ENCODE measurements at places on chromosomes 3 and 15.

- peak; percentile 20 for DNase-seq
Measured at GRCh38 chr3:141644931-141645330, 93.2 kb upstream of the RNF7 start.

- no peak for DNase-seq
Measured at GRCh38 chr15:70505936-70506912, 257.1 kb downstream of the UACA start.

GRCh38 chr3:129663045-129663446, 56.6 kb upstream of the PLXND1 start:
- DNase-seq = no peak

DNA sequence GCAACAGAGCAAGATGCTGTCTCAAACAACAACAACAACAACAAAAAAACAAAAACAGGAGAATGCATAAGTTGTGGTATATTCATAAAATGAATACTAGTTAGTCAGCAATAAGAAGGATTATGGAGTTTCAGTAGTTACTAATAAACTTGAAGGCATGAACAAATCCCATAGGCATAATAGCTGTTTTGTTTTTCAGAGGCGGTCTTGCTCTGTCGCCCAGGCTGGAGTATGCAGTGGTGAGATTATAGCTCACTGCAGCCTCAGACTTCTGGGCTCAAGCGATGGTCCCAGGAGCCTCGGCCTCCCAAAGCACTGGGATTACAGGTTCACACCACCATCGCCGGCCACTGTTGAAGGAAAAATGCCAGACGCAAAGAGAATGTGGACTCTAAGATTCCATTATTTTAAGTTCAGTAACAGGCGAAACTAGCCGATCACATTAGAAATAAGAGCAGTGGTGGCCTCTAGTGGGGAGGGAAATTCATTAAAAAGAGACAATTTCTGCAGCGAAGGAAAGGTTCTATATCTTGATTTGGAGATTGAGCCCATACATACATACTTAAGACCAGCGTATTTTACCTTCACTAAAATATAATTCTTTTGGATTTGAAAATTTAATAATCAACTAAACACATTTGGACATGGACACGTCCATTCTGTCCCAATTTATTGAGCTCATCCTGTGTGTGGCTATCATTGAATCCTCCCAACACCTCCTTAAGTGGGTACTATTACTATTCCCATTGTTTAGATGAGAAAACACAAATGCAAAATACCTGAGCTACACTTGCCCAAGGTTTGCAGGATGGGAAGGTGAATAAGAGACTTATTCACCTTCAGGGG, 27.4 kb upstream of the HDAC11 start:
- no peak for DNase-seq

DNA sequence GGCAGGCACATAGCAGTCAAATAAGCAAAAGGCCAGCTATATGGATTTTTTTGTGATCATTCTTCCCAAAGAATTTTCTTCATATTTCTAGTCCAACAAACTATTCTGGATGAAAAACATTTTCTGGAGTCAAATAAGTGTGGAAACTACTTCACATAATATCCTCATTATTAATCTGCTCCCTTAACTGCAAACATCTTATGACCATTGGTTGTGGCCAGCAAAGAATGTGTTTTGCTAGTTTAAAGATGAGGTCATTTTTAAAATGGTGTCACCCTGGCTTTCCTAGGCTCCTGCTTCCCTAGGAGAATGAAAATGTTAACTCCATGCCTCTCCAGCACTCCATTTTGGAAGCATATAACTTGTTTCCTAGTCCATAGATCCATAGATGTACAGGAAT, 118.8 kb downstream of the SST start:
- no peak for DNase-seq

DNA sequence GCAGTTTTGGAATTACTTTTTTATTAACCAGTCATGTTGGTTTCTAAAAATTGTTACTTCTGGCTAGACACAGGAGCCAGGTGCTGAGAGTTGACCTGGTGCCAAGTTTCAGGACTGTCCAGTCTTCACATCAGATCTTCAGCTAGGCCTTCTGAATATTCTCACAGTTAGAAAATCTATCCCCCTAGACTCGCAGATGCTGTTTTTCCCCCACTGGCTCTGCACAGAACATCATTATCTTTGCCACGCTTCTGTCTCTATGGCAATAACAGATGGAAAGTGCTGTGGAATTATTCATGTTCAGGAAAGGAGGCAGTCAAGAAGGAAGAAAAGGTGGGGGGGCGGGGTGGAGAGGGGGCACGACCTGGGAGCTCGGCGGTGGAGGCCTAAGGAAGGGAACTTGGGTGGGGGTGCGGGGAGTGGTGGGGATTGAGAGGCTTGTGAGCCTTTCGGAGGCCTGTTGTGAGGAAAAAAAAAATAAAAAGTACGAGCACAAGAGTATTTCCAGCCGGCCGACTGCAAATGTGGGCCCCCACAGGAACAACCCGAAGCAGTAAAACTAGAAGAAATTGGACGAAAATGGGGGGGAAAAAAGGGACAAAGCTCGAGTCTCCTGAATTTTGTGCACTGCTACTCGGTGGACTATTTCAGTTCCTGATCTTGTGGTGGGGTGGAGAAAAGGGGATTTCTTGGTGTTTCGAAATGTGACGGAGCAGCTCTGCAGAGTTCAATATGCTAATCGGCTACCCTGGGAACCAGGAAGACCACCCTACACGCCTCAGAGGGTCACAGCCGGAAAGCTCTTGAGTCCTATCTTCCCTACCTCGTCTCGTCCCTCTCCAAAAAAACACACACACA, 1.5 kb upstream of the SKIL start:
- DNase-seq = no peak

DNA sequence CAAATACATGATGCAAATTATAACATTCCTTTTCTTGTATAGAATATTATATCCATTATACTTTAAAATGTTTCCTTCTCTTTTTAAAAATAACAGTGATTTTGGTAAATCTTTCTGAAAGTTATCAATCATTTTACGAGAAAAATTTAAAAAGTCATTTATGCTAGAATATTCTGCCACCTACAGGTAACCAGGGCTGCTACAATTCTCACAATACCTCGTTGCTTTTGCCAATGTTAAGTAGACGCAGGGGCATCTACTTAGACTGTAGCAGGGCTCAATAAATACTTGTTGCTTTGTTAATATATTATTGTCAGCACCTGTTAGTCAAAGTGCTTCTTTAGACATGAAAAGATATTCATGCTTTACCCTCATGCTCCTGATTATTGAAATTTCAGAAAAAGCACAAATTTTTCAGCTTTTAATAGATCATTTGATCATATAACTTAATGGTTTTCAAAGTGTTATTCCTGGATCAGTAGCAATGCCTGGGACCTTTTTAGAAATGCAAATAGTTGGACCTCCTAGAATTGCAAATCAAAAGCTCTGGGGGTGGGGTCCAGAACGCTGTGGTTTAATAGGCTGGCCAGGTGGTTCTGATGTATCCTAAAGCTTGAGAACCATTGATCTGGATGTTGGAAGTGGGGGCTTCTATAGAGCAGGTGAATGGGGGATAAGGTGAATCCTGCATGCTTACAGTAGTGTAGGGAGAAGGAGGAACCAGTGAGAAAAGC, 223.6 kb upstream of the PDZRN3 start:
- no peak for DNase-seq

DNA sequence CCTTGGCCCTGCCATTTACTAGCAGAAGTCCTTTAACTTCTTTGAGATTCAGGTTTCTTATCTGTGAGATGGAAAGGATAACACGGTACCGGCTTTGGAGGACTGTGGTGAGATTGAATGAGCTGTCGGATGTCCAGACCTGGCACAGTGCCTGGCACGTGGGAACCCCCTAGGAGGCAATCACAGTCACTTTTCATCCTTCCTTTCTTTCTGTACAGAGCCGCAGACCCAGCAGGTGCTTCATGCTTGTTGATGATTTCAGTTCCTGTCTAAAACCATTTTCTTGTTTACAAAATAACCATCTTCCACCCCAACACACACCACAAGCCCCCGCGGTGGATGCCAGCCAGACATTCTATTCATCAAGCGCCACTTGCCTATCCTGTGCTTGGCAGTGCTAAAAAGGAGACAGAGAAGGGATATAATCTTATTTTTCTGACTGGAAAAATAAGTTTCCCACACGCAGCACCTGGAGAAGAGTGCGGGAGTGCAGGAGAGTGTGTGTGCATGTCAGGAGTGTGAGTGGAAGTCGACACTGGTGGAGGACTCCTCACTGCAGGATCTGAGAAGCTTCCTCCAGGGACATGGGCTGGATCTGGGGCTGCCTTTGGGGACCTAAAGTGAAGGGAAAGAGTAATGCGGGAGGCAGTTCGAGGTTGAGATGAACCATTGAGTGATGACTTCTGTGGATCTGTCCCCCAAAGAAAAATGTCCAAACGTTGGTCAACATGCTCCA, 85.7 kb downstream of the ST6GAL1 start:
- DNase-seq = no peak

- DNase-seq = no peak
Measured at GRCh38 chr15:62469874-62470688, 305.0 kb upstream of the C2CD4B start.

DNA sequence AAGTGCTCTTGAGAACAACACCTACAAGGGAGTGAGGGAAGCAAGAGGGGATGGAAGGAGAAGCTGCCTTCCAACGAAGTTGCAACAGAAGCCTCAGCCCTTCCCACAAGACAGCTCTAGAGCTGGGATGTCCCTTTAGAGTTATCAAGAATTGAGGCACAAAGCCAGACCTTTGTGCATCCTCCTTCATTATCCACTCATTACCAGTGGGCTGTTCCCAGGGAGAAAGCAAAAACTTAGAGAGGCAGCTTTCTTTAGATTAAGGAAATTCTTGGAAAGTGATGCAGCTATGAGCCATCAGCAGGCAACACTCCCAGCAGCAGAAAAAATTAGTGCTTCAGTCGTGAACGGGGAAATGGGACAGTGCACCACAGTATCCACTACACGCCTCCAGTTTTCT, 10.6 kb upstream of the CD96 start:
- DNase-seq = no peak

DNA sequence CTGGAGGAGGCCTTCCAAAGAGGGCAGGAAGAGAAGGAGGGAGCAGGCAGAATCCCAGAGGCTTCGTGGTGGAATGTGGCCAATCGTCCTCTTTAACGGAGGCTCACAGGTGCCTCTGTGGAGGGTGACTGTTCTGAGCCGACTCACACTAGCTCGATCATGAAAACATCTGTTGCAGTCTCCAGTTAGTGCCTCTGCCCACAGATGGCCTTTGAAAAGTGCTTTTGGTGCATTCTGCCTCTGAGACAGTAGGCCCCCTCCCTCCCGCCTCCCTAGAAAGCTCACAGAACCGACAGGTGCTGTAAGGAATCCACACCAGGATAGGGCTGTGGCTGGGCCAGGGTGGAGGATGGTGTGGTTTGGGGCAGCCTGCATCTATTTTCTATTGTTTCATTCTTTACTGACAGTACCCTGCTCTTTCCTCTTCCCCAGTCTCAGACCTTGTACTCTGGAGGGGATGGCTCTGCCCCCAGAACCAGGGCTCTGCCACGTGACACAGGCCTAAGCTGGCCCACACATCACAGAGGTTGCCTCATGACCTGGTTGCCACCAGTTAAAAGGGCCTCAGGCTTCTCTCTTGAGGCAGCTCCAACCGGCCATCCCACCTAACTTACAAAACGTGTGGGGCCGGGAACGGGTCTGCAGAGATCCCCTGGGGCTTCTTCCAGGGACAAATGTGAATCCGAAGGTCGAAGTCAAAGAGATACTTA, 27.2 kb upstream of the PIGZ start:
- no peak for DNase-seq

DNA sequence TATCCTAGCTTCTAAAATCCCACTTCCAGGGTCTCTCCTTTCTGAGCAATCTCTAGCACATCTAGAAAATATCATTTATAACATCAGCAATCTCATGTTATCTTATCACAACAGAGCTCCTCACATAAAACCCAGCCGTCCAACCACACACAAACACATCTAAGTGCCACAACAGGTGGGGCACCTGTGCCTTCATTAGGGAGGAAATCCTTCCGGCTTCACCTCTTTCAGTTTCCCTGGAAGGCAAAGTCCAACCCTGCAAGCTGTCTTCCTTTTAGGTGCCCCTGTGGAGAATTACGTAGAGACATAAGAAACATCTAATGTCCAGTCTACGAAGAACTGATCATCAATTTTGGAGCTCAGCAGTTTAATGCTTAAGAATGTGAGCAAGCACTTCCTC, 1.6 kb downstream of the ZDHHC3 start:
- no peak for DNase-seq

DNA sequence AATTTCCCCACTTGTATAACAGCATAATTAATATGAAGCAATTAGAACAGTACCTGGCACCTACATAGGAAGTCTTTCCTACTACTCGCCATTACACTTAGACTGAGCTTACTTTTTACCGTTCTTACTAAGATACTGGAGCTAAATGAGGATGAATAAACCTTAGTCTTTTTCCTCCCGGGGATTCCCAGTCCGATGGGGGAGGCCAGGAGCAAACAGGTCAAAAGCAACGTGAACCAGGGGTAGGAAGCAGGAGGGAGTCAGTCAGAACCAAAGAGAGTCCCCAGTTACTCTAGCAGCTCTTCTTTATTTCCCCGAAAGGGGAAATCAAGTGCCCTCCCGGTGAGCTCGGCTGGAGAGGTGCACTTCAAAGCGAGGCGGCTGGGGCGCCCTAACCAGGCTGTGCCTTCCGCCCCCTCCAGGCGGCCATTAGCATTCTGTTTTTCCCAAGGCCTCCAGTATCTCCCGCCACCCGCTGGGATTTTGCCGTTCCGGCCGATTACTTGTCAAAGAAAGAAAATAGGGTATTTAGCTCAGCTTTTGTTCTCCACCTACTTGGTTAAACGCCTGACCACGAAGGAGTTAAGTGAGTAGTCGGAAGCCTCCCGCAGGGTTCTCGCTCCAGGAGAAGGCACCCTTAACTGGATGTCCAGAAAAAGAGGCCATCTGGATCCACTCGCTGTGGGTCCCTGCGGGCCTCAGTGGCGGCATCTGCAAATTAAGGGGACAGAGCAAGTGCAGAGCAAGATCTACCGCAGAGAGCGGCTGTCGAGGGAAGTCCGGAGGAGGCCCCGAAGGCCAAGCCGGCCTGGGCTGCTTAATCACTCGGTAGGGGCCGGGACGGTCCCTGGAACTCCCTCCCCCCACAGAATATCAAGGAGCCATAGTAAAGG, 6.3 kb upstream of the EOMES start:
- DNase-seq = no peak

GRCh38 chr3:108202834-108203233, 19.4 kb downstream of the IFT57 start:
- DNase-seq = no peak

- DNase-seq = no peak
Measured at GRCh38 chr3:135134684-135135075, 339.6 kb downstream of the EPHB1 start.

GRCh38 chr15:68177742-68178141, 27.4 kb downstream of the CALML4 start:
- no peak for DNase-seq

- no peak for DNase-seq
Measured at GRCh38 chr3:102841866-102842265, 407.1 kb downstream of the ZPLD1 start.

DNA sequence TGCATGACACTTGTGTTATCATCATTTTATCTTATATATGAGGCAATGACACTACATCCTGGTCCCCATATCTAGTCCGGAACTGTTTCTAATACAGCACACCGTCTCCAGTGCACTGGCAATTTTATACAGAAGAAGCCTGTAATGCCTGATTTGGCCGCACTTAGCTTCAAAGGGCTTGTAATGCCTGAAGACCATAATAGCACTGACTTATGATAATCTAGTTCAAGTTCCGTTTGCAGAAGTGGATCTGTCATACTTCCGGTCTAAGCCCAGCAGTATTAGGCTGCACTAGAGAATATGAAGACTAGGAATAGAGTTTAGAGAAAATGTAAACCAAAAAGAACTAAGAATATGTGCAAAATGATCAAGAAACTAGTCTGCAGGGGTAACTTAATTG, 1.3 kb downstream of the BNIP2 start:
- DNase-seq = no peak
